Activated naive CD4-positive, alpha-beta T cell treated with anti-CD3 and anti-CD28 coated beads, Interleukin-2, amount 10 ng/mL, durations not matched to agents 7 days and 5 days (primary cell): ENCODE measurements at places on chromosomes 7 and 10.

GRCh38 chr7:76037310-76037709 lies 10.5 kb downstream of the STYXL1 start:
- no peak for DNase-seq

- DNase-seq, result no peak
Measured at GRCh38 chr10:35554461-35555056, 50.6 kb upstream of the GJD4 start.

DNA sequence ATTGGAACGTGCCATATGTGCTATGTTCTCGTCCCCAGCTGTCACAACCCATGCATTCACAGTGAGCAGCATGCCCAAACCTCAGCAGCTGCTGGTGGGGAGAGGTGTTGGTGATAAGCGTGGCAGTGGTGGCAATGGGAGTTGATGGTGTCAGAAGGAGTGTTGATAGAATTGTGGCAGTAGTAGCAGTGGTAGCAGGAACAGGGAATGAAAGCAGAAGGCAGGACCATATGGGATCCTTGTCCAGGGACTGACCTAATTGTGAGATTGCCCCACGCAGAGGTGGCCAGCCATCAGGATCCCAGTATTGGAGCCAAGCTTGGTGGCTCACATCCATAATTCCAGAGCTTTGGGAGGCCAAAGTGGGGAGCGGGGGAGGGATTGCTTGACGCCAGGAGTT lies 276.3 kb downstream of the GALNT17 start:
- DNase-seq, result no peak

GRCh38 chr7:115662676-115663075 lies 367.9 kb downstream of the TFEC start:
- no peak for DNase-seq

- DNase-seq, result peak; percentile 66
Measured at GRCh38 chr7:50304129-50304910, at the start of gene IKZF1. TSS of gene IKZF1 (plus strand) at chr7:50304716. CDS start at chr7:50319062, 14,346 bp downstream.
